ENCODE measurements at places on chromosomes 1 and 21. TPM values are rescaled to one million over a fixed set of nuclear protein-coding genes. Genes with fewer than 3 reads are reported as not detected.

DNA sequence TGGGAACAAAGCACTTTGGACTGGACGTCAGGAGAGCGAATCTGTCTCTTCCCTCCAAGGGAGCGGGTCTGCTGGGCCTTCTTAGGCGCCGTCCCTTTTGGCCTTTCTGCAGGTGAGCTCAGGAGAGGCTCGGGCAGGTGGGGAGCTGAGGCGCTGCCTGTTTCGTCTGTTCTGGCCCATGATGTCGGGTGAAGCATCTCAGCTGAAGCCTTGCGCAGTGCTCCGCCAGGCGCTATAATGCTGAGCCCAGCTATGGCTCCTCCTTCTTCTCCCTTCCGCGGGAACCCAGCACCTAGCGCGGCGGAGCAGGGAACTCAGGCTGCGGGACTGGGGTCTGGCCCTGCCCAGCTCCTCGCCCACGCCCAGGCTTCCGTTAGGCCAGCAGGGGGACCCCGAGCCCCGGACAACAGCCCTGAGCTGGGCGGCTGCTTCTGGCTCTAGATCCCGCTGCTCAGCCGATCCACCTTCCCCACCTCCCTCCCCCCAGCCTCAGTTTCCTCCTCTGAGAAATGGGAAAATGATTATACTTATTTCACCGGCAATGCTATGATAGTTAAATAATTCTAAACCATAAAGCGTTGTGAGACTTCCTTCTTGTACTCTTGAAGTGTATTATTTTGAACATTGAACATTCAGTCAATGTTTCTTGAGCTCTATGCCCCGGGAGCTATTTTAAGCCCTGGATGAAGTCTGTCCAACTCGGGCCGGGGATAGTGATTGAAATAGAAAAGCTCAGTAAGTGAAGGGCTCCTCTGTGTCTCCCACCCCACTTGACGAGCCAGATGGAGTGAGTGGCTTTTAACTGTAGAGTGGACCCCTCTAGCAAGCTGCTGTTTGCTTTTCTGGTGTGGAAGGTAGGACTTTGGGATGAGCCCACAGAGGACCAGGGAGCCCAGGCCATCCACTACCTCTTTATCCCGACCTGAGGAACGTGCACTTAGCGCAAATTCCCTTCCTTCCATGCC is 9.6 kb upstream of the ADORA1 start:
- no peak overlapping the region for H3K27ac ChIP-seq
- peaks cover 58% of the 10 kb centered on the region for H3K27me3 ChIP-seq
- H3K4me1 ChIP-seq = no peaks in the 10 kb centered on the region
- H3K4me3 ChIP-seq = no peak overlapping the region
- DNase-seq = peak; percentile 96
- no peaks in the 10 kb centered on the region for H3K36me3 ChIP-seq

- no peak for DNase-seq
- peak overlapping the region; percentile 74 for H3K27ac ChIP-seq
- H3K36me3 ChIP-seq = no peaks in the 10 kb centered on the region
- H3K4me3 ChIP-seq = peak overlapping the region; percentile 79
These were observed 1.1 kb downstream of the ERO1B start for GRCh38 chr1:236280438-236281197.

GRCh38 chr1:67732750-67733151 is 47.8 kb downstream of the GADD45A start:
- no peak overlapping the region for H3K4me3 ChIP-seq
- peaks cover 89% of the 10 kb centered on the region for H3K4me1 ChIP-seq
- no peaks in the 10 kb centered on the region for H3K36me3 ChIP-seq

DNA sequence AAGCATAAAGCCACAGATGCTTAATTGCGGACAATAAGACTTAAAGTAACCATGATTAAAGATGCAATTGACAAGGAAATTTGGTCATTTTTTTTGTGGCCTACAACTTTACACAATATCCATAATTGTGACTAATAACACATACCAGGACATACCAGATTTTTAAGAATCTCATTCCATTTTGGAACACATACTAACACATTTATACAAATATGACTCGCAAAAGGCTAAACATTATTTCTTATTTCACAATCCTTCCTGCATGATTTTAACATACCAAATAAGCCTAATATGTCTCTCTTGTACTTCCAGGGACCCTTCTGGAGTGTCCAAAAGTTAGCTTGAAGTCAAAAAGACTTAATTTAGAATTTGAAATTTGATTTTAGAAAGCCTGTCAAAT is 48.8 kb downstream of the DR1 start:
- no peaks in the 10 kb centered on the region for H3K36me3 ChIP-seq
- no peak for DNase-seq
- H3K4me3 ChIP-seq = no peak overlapping the region

GRCh38 chr1:183498342-183498991 is 26.2 kb downstream of the SMG7 start:
- H3K27ac ChIP-seq = no peak overlapping the region
- H3K4me3 ChIP-seq = no peak overlapping the region
- no peaks in the 10 kb centered on the region for H3K27me3 ChIP-seq
- peaks cover 2% of the 10 kb centered on the region for H3K36me3 ChIP-seq
- no peak for DNase-seq

GRCh38 chr1:219189021-219189824 is 15.5 kb downstream of the LYPLAL1 start:
- H3K27ac ChIP-seq = no peak overlapping the region
- no peaks in the 10 kb centered on the region for H3K4me1 ChIP-seq
- peaks cover 10% of the 10 kb centered on the region for H3K36me3 ChIP-seq
- DNase-seq = no peak
- no peak overlapping the region for H3K4me3 ChIP-seq
- no peaks in the 10 kb centered on the region for H3K27me3 ChIP-seq

DNA sequence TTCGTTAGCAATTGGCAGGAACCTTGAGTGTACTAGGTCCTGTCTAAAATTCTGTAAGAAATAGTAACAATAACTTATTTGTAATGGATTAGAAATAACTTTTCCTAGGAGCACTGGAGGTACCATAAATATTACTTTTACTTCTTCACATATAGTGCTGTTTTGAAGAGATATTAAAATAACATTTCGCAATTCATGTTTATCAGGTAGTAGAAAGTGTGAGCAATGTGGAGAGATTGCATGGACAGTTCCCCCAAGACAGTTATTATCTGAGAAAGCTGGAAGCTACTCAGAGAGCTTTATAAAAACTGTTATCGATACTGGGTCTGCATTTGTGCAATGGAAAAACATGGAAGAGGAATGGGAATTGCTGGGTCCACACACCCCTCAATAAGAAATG is 128.5 kb upstream of the KIF26B start:
- H3K4me3 ChIP-seq = no peak overlapping the region
- H3K36me3 ChIP-seq = 0 out of 3 replicates have a peak, but pooled peaks cover 2% of the 10 kb centered on the region

DNA sequence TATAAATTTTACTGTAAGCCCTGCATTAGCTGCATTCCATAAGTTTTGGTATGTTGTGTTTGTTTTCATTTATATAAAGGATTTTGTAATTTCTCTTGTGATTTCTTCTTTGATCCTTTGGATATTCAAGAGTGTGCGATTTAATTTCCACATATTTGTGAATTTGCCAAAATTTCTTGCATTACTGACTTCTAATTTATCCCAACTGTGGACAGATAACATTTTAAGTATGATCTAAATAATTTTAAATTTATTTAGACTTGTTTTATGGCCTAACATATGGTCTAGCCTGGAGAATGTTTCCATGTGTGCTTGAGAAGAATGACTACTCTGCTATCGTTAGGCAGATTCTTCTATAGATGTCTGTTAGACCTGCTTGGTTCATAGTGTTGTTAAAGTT is 23.2 kb downstream of the RPE65 start:
- no peak for DNase-seq
- no peaks in the 10 kb centered on the region for H3K4me1 ChIP-seq
- H3K36me3 ChIP-seq = no peaks in the 10 kb centered on the region
- H3K27ac ChIP-seq = no peak overlapping the region
- no peaks in the 10 kb centered on the region for H3K27me3 ChIP-seq

GRCh38 chr1:111211921-111212320 is 11.5 kb upstream of the DENND2D start:
- H3K27ac ChIP-seq = no peak overlapping the region
- H3K4me1 ChIP-seq = peaks cover 10% of the 10 kb centered on the region

DNA sequence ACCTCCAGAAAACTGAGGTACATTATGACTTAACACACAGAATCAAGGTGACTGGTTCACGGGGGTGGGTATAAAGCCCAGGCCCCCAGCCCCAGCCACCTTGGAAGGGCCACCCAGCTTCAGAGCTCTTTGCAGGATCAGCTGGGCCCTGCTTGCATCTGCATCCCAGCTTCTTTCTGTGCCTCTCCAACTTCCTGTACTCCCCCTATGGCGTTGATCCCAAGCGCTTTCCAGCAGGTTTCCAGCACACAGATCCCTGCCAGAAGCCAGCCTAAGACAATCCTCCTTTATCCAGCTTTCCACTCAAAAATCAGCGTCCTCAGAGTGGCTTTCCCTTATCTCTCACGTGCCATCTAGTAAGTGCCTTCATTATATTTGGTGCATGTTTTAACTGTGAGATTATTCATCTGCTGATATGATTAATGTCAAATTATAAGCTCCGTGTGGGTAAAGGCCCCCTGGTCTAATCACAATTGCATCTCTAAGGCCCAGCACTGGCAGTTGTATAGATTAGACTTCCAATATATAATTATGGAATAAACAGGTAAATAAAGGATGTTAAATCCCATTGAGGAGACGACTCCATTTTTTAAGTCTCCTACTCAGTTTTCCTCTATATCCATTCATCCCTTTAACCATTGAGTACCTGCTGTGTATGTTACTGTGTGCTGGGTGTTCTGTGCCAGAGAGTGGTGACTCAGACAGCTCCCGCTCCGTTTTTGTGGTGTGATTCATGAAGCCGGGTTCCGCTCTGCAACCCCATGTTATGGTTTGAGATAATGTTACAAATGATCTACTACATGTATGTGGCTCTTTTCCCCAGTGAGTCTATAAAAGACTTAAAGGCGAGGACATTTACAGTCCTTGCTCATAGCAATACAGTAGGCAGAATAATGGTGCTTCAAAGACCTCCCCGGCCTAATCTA is 387.6 kb downstream of the PCP4 start:
- no peak for DNase-seq
- no peaks in the 10 kb centered on the region for H3K36me3 ChIP-seq
- no peaks in the 10 kb centered on the region for H3K27me3 ChIP-seq
- no peak overlapping the region for H3K4me3 ChIP-seq
- H3K27ac ChIP-seq = no peak overlapping the region

DNA sequence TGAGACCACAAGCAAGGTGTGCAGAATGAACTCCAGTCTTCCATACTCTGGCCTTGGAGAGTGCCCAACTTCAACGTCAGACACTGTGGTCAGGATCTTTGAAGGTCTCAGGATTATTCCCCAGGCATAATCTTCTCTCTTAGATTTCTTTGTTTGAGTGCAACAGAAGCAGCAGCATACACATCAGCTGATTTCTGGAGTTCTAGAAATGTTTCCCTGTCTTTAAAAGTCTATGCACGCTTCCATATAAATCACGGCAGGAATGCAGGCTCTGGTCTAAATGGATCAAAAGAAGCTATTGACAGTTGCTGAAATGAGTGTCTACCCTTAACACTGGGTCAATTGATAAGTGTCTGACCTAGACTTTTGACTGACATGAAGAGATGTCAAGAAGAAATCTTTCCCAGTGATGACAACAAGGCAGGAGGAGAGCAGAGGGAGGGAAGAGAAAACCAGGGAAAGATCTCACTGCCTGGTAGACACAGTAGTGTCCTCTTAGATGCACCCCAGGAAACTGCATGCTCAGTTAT is 279.7 kb downstream of the SPATA17 start:
- no peak overlapping the region for H3K27ac ChIP-seq
- H3K4me3 ChIP-seq = no peak overlapping the region
- no peaks in the 10 kb centered on the region for H3K4me1 ChIP-seq

- no peaks in the 10 kb centered on the region for H3K27me3 ChIP-seq
- no peak overlapping the region for H3K4me3 ChIP-seq
- no peaks in the 10 kb centered on the region for H3K4me1 ChIP-seq
- no peak for DNase-seq
- H3K27ac ChIP-seq = no peak overlapping the region
- H3K36me3 ChIP-seq = no peaks in the 10 kb centered on the region
These were observed 25.2 kb upstream of the DYRK1A start for GRCh38 chr21:37341254-37341960.

DNA sequence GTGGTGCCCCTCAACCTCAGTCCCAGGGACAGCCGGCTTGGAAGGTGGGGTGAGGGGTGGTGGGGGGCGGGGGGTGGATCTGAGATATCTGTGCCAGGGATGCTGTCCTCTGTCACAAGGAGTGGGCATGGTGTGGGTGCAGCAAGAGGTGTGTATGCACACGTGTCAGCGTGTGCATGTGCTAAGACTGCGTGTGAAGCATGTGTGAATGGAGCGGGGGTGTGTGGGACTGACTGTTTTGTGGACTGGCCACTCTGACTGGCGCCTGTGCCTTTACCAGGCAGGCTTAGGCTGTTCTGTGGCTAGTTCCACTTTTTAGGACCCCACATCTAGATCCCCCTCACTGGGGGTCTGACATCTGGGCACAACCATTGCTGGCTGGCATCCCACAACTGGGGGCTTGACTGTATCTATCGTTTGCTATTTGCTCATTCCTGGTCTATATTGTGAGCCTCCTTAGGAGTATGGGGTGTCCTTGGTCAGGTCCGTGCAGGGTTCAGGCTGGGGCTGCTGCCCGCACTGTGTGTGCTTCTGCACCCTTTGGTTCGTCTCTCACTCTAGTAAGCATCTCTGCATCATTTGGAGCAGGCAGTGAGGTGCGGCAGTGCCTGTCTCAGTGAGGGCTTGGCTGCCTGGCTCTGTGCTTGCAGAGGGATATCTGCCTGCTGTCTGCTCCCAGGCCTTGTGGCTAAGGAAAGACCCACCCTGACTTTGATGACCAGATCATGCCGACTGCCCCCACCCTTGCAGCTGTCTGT is 1.9 kb downstream of the AMPD2 start:
- H3K27me3 ChIP-seq = no peaks in the 10 kb centered on the region
- peaks cover 9% of the 10 kb centered on the region for H3K36me3 ChIP-seq
- DNase-seq = no peak
- H3K27ac ChIP-seq = no peak overlapping the region

DNA sequence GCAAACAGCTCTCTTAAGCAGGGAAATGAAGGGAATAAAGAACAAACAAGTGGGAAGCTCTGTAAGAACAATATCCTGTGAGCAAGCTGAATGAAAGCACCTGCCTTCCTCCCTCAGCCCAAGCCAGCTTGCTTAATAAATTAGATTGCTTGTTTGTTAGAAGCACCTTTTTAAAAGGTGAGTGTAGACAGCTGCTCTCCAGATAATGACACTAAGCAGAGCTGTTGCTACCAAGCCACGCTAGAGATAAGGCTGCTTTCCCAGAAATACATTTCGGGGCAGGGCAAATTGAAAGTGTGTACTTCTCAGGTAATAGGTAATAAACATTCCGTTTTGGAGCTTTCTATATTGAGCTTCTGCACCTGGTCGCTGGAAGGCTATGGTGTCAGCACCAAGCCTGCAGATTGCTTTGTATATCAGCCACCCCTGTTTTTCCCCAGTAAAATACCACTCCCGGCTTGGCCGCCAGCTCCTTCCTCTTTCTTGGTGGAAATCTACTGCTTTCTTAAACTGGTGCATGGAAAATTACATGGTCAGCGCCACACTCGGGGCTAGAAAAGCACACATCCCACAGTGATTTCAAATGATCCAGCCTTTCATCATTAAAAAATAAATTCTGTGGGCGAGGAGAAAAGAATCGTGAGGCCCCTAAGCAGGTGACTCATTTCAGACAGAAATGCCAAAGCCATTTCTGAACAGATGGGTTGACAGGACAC is 151.3 kb downstream of the ETS2 start:
- peaks cover 49% of the 10 kb centered on the region for H3K4me1 ChIP-seq
- DNase-seq = peak; percentile 27
- H3K36me3 ChIP-seq = no peaks in the 10 kb centered on the region

The RORC gene
- polyA plus RNA-seq = not detected

The EGLN1 gene
- polyA plus RNA-seq = 14.1 TPM

The KMO gene
- polyA plus RNA-seq = 0.04 TPM

The TNFAIP8L2 gene
- 0.09 TPM for polyA plus RNA-seq
